ENCODE measurements at places on chromosomes 12 and 14.

DNA sequence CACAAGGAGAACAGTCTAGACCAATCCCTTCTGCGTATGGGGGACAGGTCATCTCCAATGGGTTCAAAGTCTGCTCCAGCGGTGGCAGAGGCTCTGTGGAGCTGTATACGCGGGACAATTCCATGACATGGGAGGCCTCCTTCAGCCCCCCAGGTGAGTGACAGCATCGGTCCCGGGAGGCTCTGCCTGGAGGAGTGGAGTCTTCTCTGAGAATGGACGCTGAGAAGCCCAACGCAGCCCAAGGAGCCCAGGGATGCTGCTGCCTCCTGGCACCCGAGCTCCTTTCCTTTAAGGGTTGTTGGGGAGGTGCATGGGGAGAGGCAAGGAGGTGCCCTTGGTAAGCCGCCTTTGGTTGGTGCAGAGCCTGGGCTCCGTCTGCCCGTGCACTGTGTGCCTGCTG lies 28.2 kb downstream of the ADGRD1 start:
- DNase-seq = no peak

- no peak for DNase-seq
Observed at GRCh38 chr14:24597403-24597802, 12.1 kb downstream of the GZMH start.

DNA sequence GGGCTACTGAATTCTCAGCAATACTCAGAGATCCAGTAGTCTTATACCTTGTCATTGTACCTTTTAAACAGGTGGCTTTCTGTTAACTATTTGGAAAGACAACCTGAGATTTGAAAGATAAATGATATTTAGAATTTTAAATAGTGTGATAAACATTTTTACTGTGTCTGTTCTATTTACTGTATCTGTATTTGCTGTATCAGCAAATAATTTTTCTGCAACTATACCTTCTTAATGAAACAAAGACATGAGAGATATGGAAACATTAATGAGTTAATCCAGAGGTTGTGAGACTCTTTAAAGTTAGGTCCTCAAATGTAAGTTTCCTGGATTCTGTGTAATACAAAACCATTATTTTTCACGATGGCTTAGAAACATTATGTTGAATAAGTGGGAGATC lies 249.6 kb downstream of the CCDC59 start:
- no peak for DNase-seq

DNA sequence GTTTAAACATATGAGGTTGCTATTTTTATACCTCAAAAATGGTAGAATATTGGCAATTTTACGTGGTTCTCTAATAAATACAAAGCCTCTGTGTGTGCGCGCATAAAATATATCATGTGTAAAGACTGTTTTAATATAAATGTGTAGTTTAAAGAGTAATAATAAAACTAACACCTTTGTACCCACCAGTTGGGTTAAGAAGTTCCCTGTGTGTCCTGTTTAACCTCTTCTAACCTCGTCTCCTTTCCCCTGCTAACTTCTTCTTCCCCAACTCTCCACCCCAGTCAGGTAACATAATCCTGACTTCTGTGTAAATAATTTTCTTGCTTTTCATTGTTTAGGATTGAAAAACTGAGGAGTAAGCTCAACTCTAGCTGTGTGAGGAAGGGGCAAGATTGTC lies 47.6 kb upstream of the PSMA6 start:
- no peak for DNase-seq

GRCh38 chr12:113955109-113955970 lies 10.8 kb downstream of the RBM19 start:
- DNase-seq = no peak

DNA sequence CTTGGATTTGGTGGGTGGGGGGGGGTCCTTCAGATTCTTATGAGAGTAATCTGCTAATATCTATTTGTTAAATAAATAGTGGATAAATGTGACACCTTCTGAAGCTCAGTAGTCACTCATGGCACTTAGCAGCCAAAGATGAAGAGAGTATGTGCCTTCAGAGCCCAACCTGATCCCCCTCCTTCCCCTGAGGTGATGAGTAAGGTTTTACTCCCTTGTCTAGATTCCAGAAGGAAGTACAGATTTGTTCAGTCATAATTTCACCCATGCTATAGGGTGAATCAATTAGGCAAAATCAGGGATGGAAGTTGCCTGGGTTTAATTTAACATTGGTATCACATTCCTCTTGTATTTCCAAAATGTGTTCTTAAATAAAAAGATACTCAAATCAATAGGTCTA lies 340.3 kb upstream of the ATP2B1 start:
- DNase-seq = no peak

DNA sequence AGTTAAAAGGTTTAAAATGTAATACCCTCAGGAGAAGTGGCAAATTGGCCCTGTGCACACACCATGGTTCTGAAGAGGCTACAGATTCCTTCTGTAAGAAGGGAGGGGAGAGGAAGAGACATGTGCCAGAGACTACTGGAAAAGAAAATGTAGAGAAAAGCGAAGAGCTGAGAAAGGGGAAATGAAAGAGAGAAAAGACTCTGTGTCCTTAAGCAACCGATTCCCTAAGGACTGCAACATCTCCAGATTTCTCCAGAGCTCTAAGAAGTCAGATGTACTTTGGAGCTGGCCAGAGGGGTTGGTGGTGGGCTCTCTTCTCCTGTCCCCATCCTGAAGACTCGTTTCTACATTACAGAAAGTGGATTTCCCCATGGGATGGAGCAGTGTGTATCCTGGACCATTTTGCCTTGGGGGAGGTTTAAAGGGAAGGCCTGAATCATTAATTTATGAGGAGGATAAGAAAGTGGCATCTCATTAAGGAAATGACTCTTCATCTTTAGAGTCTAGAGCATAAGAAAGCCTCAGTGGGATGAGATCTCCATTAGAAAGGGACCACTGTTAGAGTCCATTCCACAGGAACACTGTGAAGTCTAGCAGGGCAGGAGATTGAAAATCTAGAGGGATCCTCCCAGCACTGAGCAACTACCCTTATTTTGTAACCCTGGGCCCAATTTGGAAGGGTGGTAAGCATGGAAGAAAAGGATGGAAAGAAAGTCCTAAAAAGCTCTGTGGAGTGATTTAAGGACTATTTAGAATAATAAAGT lies 45.5 kb upstream of the FUT8 start:
- no peak for DNase-seq

DNA sequence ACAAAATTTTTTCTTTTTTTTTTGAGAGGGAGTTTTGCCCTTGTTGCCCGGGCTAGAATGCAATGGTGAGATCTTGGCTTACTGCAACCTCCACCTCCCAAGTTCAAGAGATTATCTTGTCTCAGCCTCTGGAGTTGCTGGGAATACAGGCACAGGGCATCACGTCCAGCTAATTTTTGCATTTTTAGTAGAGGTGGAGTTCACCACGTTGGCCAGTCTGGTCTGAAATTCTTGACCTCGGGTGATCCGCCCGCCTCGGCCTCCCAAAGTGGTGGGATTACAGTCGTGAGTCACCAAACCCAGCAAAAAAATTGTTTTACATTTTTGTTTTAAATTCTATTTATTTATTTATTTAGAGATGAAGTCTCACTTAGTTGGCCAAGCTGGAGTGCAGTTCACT lies 4.7 kb upstream of the SLC2A14 start:
- DNase-seq = no peak

DNA sequence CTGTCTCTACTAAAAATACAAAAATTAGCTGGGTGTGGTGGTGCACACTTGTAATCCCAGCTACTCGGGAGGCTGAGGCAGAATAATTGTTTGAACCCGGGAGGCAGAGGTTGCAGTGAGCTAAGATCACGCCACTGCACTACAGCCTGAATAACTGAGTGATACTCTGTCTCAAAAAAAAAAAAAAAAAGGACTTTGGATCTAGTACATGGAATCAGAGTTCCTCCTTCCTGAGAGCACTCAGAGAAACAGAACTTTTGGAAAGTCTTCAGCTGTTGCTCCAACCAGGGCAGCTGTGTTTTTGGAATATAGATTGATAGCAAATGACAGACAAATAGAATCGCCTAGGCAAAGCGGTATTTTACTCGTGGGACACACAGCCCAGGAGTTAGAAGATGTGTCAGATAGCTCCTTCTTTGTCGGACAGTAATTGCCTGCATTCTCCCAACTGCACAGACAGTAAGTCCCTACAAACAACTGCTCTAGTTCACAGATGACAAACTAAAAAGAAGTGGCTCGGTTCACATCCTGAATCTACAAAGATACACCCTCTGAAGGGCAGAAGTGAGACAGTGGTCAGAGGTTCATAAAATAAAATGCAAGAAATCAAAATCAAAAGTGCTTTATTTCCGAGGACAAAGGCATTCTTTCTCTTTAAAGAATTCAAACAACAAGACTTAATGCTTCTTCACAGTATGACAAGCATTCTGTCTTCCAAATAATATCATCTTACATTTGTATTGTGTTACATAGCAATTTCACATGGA lies 17.1 kb upstream of the NEK9 start:
- DNase-seq = no peak

- no peak for DNase-seq
Observed at GRCh38 chr12:108823804-108824203, 33.6 kb downstream of the SSH1 start.

- DNase-seq = no peak
Observed at GRCh38 chr12:108745641-108746040, 14.3 kb upstream of the CORO1C start.

DNA sequence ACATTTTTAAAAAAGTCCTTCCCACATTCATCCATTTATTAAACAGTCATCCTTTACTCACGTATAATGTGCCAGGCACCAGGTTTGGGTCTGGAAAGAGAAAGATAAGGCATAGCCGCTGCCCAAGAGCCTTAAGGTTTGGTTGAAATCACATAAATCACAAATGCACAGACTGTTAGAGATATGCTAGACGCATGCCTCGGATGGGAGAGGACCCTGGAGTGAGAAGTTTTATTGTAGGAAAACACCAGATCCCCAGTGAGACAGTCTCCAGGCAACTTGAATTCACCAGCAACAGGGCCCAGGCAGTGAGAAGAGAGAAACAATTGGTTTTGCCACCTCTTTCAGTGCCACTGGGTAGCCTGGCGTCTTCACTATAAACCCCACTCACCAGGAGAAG lies 305.9 kb upstream of the AMIGO2 start:
- no peak for DNase-seq

- DNase-seq = no peak
Observed at GRCh38 chr12:6569786-6570185, 1.7 kb upstream of the NOP2 start.

Data from activated B cell treated with CpG ODN at 0.5 μM for 24 hours (primary cell).